Endothelial cell of umbilical vein (primary cell): ENCODE measurements at places on chromosomes 12 and 14. TPM values are rescaled to one million over a fixed set of nuclear protein-coding genes. Genes with fewer than 3 reads are reported as not detected.
A peak's percentile ranks its signal among the peaks of the same experiment; 100 is the strongest.

DNA sequence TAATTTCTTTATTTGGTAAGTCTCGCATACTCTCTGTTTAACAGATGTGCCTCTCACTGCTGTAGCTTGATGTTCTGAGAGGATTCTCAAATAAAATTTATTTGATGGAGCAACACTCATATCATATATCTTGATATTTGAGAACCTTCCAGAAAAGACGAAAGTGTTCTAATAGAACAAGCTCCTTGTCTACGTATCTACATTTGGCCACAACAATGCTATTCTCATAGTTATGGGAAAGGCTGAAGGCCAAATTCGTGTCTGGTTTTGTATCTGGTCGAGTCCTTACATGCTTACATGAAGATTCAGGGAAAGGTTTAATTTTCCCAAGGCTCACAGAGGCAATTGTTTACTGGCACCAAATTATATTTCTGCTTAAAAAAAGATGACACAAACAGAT lies 186.7 kb upstream of the SLC38A2 start:
- no peak overlapping the region for H3K27ac ChIP-seq
- peaks cover 40% of the 10 kb centered on the region for H3K4me1 ChIP-seq
- DNase-seq: no peak

DNA sequence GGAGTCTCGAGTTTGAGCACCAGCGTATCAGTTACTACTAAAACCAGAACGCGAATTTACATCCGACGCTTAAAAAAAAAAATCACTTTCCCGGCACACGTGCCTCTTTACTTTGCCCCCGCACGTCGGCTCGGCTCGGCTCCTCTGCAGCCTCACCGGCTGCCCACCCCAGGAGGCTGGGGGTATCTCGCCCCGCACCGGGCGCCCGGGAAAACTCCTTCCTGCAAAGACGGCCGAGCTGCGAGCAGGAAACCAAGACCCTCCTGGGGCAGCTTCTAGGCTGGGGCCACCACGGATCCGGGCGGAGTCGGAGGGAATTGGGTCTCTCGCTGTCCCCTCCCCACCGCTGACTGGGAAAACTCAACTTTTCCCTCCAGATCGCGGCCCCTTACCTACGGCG lies 610 bp downstream of the VSIG10 start:
- no peaks in the 10 kb centered on the region for H3K27me3 ChIP-seq
- H3K4me3 ChIP-seq: peak overlapping the region; percentile 48
- H3K36me3 ChIP-seq: no peaks in the 10 kb centered on the region
- DNase-seq: peak; percentile 43
- peaks cover 11% of the 10 kb centered on the region for H3K4me1 ChIP-seq
- peak overlapping the region; percentile 61 for H3K27ac ChIP-seq

DNA sequence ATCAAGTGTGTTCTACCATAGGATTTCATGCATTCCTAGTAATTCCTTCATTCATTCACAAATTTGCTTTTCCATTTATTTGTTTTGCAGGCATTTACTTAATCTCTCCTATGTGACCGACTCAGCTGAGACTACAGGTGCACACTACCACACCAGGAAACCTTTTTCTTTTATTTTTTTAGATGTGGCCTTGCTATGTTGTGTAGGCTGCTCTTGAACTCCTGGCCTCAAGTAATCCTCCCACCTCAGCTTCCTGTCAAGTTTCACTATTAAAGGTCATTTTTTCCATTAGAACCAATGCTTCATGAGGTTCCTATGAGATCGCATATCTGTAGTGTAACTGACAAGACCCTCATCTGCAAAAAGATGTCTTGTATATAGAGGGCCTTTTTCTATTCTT lies 1218.7 kb downstream of the VRK1 start:
- H3K27me3 ChIP-seq: no peaks in the 10 kb centered on the region
- DNase-seq: no peak
- H3K4me3 ChIP-seq: no peak overlapping the region
- H3K36me3 ChIP-seq: no peaks in the 10 kb centered on the region
- no peaks in the 10 kb centered on the region for H3K4me1 ChIP-seq

- H3K27me3 ChIP-seq: no peaks in the 10 kb centered on the region
- no peak overlapping the region for H3K27ac ChIP-seq
- no peaks in the 10 kb centered on the region for H3K36me3 ChIP-seq
- no peak overlapping the region for H3K4me3 ChIP-seq
- H3K4me1 ChIP-seq: no peaks in the 10 kb centered on the region
Observed at GRCh38 chr14:99133636-99134515, 138.1 kb downstream of the BCL11B start.

The STYK1 gene
- total RNA-seq: 14.6 and 15.2 TPM in 2 replicates

GRCh38 chr12:129211862-129212630 lies 358.8 kb downstream of the GLT1D1 start:
- no peak overlapping the region for H3K27ac ChIP-seq
- no peaks in the 10 kb centered on the region for H3K27me3 ChIP-seq
- H3K4me3 ChIP-seq: no peak overlapping the region
- H3K36me3 ChIP-seq: no peaks in the 10 kb centered on the region
- no peak for DNase-seq
- no peaks in the 10 kb centered on the region for H3K4me1 ChIP-seq

The CPSF2 gene
- total RNA-seq: 76.9 and 81.7 TPM in 2 replicates

The MUCL1 gene
- not detected in 2 replicates for total RNA-seq

The FAM90A1 gene
- total RNA-seq: not detected in 2 replicates

DNA sequence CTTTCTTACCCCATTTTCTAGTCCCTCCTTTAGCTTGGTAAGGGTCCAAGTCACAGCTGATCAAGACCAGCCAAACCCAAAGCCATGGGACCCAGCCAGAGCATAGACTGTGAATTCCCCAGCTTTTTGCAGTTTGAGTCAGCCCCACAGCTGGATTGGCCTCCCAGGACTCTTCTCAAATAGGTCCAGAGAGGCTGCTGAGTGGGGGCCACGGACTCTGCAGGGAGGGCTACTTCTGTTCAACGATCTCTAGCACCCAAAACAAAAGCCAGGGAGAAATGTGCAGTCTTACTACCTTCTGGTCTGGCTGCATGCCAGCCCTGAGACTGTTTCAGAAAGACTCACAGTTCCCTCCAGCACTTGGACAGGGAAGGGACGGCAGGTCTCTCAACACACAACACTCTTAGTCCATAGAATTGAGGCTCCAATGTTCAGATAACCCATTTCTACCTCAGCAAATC lies 1.6 kb downstream of the VDR start:
- DNase-seq: no peak
- no peak overlapping the region for H3K27ac ChIP-seq
- no peaks in the 10 kb centered on the region for H3K36me3 ChIP-seq
- no peak overlapping the region for H3K4me3 ChIP-seq
- peaks cover 24% of the 10 kb centered on the region for H3K27me3 ChIP-seq
- H3K4me1 ChIP-seq: peaks cover 20% of the 10 kb centered on the region

The HOMEZ gene
- 11.3 and 11.7 TPM in 2 replicates for total RNA-seq

DNA sequence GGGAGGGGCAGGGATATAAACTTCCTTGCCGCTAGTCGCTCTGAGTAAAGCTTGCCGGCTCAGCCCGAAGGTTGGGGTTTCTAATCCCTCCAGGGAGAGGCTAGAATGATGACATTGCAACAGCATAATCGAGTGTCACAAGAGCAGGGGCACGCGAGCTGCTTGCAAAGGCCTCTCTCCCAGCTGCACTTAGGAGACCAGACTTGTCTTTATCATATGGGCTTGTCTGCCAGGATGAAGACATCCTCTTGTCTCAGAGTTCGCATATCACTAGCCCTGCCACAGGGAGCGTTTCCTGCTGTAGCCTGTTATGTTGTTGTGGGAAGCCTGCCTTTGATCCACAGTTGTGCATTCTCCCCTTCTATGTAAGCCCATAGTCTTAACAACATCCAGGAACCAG lies 180.0 kb downstream of the ESR2 start:
- peaks cover 4% of the 10 kb centered on the region for H3K4me1 ChIP-seq
- H3K4me3 ChIP-seq: no peak overlapping the region
- no peak for DNase-seq
- H3K36me3 ChIP-seq: peaks cover 5% of the 10 kb centered on the region
- H3K27ac ChIP-seq: no peak overlapping the region

The RAB5B gene
- total RNA-seq: 97.4 and 103 TPM in 2 replicates

- peak overlapping the region; percentile 49 for H3K4me3 ChIP-seq
- DNase-seq: no peak
- H3K27ac ChIP-seq: peak overlapping the region; percentile 76
- peaks cover 2% of the 10 kb centered on the region for H3K36me3 ChIP-seq
- H3K4me1 ChIP-seq: peaks cover 36% of the 10 kb centered on the region
Observed at GRCh38 chr12:53618275-53618674, 7.9 kb downstream of the ATF7 start.

The GPRC5A gene
- total RNA-seq: 17.6 and 22.7 TPM in 2 replicates

- DNase-seq: peak; percentile 54
- peak overlapping the region; percentile 86 for H3K27ac ChIP-seq
- H3K4me1 ChIP-seq: peaks cover 70% of the 10 kb centered on the region
- H3K36me3 ChIP-seq: peaks cover 2% of the 10 kb centered on the region
Observed at GRCh38 chr12:49505672-49506071, 33.2 kb upstream of the KCNH3 start.

The SUDS3 gene
- total RNA-seq: 25.6 and 27.4 TPM in 2 replicates

- no peak overlapping the region for H3K27ac ChIP-seq
- no peaks in the 10 kb centered on the region for H3K27me3 ChIP-seq
- H3K4me3 ChIP-seq: no peak overlapping the region
- no peaks in the 10 kb centered on the region for H3K4me1 ChIP-seq
Observed at GRCh38 chr12:55685671-55686070, 22.0 kb downstream of the ITGA7 start.

DNA sequence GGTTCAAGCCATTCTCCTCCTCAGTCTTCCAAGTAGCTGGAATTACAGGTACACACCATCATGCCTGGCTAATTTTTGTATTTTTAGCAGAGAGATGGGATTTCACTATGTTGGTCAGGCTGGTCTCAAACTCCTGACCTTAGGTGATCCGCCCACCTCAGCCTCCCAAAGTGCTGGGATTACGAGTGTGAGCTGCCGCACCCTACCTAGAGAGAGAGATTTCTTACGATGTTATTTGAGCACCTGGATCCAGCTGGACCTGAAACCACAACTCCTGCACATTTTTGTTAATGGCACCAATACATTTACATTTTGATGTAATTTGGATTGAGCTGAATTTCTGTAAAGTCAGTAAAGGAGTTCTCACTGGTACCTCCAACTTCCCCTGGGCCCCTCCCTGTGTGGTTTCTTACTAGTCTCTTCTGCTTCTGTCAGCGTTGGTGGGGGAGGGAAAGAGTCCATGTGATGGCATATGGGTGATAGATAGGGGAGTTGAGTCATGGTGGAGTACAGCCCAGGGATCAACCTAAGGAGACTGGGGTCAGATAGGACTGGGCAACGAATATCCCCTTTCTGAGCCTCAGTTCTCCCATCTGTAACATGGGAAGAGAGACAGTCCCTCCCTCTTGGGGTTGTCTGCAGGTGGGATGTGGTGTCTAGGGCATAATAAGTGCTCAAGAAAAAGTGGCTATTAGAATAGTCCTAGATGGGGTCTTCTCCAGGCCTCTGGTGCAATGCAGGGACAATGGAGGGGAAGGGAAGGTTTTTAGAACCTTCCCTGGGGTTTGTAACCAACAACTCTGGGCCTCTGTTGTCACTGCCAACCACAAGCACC lies 83.3 kb upstream of the MED13L start:
- H3K4me3 ChIP-seq: no peak overlapping the region
- DNase-seq: no peak
- no peaks in the 10 kb centered on the region for H3K36me3 ChIP-seq
- H3K27me3 ChIP-seq: no peaks in the 10 kb centered on the region
- no peak overlapping the region for H3K27ac ChIP-seq
- peaks cover 10% of the 10 kb centered on the region for H3K4me1 ChIP-seq
